Lower leg skin (tissue), 4 donors: ENCODE measurements at places on chromosomes 2 and 18. TPM values are rescaled to one million over a fixed set of nuclear protein-coding genes. Genes with fewer than 3 reads are reported as not detected.

The C2orf80 gene
- total RNA-seq, result not detected

The RBKS gene
- 1.2 TPM for total RNA-seq

DNA sequence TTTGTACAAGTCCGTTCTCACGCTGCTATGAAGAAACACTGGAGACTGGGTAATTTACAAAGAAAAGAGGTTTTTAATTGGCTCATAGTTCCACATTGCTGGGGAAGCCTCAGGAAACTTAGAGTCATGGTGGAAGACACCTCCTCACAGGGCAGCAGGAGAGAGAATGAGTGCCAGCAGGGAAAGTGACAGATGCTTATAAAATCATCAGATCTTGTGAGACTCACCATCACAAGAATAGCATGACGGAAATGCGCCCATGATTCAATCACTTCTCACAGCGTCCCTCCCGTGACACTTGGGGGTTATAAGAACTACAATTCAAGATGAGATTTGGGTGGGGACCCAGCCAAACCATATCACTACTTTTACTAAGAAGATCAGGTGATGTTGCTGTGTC is 285.8 kb downstream of the TMX3 start:
- no peak for DNase-seq

DNA sequence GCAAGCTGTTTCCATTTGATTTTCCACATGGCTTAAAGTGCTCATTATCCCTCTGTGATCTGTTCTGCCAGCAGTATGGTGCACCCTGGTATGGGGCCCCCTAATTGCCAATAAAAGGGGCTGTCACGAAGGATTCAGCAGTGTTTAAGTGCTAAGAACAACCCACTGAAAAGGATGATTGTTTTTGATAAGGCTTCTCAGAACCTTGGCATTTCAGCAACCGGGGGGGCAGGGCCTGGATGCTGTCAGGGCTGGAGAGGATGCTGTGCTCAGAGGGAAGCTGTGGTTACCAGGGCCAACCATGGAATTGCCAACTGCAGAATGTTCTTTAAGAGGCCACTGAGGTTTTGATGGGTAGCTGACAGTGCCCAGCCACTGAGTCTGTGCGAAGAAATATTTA is 117.8 kb downstream of the CTIF start:
- DNase-seq, result peak; percentile 70

DNA sequence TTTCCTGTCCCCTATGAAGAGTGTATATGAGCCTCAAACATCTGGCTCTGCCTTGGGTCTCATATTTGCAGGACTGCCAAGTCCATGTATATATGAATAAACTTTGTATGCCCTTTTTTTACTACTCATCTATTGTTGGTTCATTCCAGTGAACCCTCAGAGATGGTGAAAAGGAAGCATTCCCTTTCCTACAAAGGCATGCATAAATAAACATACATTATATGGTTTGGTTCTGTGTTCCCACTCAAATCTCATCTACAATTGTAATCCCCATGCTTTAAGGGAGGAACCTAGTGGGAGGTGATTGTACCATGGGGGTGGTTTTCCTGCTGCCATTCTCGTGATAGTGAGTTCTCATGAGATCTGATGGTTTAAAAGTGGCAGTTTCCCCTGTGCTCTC is 534.2 kb downstream of the SPAG16 start:
- no peak for DNase-seq

DNA sequence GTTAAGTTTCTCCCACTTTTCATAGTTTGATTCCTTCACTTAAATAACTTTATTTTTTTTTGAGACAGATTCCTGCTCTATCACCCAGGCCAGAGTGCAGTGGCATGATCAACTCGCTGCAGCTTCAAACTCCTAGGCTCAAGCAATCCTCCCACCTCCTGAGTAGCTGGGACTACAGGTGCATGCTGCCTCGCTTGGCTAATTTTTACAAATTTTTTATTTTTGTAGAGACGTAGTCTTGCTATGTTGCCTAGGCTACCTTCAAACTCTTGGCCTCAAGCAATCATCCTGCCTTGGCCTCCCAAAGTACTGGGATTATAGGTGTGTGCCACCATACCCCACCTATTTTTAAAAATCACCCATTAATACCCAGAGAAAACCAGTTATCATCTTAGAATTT is 14.2 kb upstream of the WIPF1 start:
- DNase-seq, result no peak

DNA sequence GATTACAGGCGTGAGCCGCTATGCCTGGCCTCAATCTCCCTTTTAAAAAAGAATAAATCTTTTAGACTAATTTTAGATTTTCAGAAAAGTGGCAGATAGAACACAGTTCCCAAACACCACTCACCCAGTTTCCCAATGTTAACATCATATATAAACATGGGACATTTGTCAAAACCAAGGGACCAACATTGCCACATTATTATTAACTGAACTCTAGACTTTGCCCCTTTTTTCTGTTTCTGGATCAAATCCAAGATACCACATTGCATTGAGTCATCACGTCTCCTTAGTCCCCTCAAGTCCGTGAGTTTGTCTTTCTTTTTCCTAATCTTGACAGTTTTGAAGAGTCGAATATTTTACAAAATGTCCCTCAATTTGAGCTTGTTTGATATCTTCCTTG is 2.4 kb downstream of the C2orf42 start:
- no peak for DNase-seq
